ENCODE measurements at places on chromosomes 3 and 15.

- DNase-seq: no peak
These were observed 391.9 kb upstream of the THRB start for GRCh38 chr3:24886501-24886900.

DNA sequence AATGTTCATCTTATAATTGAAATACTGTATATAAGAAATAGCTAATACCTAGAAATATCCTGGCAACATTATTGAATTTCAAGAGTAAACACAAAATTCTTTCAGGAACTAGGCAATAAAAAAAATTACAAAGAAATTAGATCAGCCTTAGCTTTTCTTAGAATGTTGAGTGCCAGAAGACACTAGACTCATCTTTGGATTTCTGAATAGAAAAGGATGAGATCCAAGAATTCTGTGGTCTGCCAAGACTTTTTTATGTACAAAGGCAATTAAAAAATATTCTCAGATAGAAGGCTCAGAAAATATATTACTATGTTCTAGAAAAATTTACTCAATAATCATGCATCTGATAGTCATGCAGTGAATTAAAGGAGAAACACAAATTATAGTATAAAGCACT, 294.5 kb upstream of the CDIN1 start:
- no peak for DNase-seq

DNA sequence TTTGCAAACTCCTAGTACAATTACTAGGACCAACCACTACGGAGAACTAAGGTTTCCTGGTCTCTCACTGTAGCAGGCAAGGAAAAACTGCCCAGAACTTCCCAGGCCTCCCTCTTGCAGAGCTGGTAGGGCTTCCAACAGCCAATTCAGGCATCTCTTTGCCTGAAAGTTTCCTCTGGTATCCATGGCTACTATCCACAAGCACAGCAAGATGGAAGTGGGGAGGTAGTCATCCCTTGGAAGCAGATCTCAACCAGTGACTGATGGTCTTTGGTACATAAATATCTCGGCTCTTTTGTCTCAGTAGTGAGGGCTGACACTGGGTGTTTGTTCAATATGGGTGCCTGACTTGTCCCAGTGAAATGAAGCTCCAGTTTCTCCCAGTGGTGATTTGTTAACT, 201.3 kb upstream of the MRPL3 start:
- no peak for DNase-seq

- DNase-seq: no peak
These were observed 150.5 kb downstream of the WDR76 start for GRCh38 chr15:43977072-43977884.

DNA sequence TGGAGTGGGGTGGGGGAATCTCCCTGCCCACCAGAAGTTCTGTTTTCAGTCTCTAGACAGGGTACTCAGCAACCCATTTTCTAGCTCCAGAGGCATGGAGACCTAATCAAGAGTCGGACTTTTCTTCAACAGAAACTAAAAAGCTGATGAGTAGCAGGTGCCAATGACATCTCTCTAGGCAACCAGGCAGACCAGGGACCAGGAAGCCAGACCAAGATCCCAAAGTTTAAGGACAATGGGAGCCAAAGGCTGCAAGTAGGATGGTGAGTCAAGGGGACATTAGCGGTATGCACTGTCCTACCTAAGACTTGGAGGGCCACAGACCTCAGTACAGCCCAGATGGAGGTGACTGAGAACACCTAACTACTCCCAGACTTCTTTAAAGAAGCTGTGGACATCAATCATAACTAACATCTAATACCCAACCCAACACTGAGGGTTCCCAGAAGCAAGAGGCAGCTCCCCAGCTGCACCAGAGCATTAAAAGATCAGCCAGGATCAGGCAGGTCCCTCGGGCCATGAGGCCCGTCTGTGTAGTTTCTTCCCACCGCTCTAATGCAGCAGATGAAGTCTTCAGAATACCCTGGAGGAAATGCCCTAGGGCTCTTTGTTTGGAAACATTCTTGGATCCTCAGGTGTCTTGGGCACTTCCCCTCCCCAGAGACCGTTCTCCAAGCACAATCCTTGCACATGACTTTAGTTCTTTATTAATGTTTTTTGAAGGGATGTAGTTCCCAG, 979 bp downstream of the CCDC71 start:
- DNase-seq: no peak
